ENCODE measurements at places on chromosomes 16 and 17.

DNA sequence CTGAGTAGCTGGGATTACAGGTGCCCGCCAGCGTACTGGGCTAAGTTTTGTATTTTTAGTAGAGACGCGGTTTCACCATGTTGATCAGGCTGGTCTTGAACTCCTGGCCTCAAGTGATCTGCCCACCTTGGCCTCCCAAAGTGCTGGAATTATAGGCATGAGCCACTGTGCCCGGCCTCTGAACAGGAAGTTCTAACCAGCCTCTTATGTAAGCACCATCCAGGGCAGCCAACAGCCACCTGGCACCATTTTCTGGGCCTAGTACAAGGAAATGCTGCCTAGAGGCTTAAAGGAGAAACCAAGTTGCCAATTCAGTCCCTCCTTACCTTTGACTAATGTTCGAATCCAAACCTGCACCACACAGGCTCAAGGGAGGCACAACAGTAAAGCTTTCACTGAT is 8.5 kb upstream of the SLC39A11 start:
- DNase-seq, result no peak

DNA sequence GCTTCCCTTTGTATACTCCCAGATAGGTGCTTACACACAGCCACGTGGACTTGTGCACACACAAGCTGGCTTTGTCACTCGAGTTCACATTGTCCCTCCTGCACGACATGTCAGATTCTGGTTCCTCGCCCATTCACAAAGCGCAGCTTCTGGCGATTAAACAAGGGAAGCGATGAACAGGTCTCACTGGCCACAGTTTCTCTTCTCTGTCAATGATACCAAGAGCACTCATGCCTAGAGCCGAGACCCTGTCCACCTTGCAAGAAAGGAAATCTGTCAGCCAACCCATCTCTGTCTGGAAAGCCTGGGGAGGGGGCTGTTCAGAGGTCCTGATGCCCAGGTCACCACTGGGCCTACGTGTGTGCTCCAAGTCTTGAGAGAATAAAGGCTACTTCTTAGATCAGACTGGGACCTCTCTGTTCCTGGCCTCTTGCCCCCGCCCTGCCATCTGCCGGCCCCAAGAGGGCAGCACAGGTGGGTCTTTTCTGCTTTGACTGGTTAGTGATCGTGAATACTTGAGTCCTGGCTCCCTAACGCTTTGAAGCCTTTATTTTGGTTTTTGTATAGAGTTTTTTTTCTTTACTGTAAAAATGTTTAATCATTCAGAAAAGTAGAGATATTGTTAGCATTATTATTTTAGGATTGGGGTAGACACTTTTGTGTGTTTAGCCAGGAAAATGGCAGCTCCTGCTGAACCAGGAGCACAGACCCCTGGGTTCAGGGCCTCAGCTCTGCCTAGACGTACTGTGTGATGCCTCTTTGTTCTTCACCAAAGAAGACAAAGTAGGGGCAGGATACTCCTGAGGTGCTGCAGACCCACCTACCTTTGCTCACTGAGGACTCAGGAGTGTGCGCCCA is 104.7 kb downstream of the MRM1 start:
- peak; percentile 43 for DNase-seq

DNA sequence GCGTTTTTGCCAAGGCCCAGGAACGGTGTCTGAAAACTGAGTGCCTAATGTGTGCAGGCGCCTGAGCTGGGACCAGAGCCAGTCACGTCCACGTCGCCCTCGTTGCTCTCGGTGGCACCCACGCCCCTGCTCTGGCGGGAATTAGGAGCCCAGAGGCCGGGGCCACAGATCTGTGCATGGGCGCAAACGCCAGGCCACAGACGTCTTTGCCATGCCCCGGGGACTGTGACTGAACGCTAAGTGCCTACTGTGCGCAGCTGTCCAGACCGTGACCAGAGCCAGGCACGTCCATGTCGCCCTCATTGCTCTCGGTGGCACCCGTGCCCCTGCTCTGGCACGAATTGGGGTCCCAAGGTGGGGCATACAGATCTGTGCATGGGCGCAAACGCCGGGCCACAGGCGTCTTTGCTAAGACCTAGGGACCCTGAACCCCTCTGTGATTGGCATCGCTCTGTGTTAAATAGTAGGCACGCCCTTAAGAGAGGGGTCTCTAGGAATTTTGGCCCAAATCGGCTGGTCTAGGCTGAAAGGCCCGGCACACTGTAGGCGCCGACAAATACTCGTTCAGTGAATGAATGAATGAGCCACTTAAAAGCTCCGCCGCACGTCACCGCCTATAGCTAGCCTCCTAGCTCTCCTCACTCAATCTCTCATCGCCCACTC is 827 bp upstream of the UBALD1 start:
- no peak for DNase-seq

- peak; percentile 100 for DNase-seq
These were observed at the start of gene PAGR1 for GRCh38 chr16:29815793-29816693. TSS of gene PAGR1 (plus strand) at chr16:29816152. CDS start at chr16:29816526, 374 bp downstream.

GRCh38 chr17:83196973-83197880 is 117.8 kb downstream of the METRNL start:
- no peak for DNase-seq

DNA sequence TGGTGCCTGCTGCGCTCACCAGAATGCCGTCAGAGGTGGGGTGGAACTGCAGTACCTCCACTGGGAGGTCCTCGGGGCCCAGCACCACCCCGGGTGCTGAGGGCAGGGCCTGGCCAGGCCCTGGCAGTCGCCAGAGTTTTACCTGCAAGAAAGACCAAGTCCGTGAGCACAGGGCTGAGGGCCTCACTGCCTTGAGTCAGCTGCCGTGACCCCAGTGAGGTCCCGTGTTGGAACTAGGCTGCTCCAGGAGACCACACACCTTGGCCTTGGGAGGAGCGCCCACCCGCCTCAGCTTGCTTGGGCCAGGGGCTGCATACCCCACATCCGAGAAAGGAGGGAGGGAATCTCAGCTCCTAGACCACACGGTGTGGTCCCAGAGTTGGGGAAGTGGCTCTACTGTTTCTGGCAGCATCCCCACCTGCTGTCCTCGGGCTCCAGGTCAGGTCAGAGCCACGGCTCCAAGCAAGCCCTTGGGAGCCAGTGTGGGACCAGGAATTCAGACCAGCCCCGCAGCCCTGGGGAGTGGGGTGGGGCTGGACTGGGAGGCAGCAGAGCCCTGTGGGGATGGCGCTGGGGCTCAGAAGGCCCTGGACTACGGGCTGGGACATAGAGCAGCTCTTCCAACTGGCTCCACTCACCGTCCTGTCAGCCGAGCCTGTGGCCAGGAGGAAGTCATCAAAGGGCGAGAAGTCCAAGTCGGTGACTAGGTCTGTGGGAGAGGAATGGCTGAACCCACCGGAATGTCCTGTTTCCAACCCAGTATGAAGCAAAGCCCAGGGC is 8.7 kb downstream of the CORO7 start:
- no peak for DNase-seq

GRCh38 chr16:9817586-9817985 is 364.6 kb downstream of the GRIN2A start:
- no peak for DNase-seq

DNA sequence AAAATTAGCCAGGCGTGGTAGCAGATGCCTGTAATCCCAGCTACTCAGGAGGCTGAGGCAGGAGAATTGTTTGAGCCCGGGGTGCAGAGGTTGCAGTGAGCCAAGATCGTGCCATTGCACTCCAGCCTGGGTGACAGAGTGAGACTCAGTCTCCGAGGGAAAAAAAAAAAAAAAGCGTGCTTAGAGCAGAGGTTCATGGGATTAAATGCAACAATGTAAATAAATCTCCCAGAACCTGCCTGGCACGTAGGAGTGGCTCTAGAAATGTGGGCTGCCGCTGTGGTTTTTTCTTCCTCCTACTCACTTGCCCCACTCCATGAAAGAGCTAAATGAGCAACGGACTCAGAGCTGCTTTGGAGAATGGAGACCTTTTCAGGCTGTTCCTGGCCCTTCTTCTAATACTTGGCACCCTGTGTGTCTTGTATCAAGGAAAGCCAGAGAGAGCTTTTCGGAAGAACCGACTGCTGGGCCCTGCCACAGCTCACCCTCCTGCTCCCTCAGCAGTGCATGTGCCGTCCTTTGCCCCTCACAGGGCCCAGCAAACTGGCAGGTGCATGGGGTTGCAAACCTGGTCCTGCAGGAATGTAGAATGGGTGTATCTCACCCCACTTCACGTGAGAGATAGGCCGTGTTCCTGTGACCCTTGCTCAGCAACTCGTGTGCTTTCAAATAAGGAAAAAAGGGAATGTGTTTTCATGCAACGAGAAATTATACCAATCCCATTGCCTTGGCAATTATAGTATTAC is 52.0 kb downstream of the LDHD start:
- DNase-seq, result no peak

DNA sequence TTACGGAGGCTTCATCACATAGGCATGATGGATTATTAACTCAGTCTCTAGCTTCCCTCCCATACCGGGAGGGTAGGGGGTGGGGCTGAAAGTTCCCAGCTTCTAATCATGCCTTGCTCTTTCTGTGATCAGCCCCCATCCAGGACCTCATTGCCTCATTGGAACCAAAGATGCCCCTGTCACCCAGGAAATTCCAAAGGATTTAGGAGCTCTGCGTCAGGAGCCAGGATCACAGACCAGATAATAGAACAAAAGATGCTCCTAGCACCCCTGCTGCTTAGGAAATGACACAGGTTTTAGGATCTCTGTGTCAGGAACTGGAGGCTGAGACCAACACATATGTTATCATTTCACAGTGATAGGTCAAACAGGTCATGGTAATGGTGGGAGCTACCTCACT is 9.7 kb downstream of the USB1 start:
- no peak for DNase-seq

DNA sequence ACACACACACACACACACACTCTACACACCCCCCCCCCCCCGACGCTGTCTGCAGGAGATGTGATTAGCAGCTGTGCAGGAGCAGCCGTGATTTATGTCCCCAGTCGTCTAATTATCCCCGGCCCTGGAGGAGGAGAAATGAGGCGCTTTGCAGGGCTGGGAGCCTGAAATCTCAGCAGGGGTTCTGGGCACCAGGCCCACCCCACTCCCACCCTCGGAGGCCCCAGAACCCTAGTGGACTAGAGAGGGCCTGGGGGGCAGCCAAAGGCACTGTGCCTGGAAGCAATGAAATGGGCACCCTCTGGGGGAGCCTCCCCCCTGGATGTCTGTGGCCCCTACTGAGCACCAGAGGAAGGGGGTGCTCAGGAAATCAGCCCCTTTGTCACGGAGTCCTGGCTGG is 134.2 kb upstream of the CIBAR2 start:
- DNase-seq, result no peak

DNA sequence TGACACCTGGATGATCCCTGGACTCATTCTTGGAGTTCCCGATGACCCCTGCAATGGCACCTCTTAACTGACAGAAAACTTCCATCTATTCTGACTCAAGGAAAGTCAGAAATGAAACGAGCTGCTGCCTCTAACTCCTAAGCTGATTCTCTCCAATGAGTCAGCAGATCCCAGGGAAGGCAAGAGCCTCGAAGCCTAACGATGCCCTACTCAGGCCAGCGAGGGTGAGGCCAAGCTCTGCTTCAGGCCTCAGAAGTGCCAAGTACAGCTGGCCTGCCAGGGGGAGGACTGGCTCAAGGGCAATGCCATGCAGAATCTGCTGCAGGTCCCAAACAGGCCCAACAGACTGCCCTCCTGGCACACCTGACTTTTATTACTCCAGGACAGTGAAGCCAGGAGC is 36.3 kb downstream of the PLXDC1 start:
- DNase-seq, result no peak

GRCh38 chr16:29784901-29785500 is 5.5 kb upstream of the KIF22 start:
- peak; percentile 79 for DNase-seq
